ENCODE measurements at places on chromosomes 12 and 14.

- no peak for DNase-seq
These were observed 92.5 kb downstream of the DAAM1 start for GRCh38 chr14:59280961-59281360.

DNA sequence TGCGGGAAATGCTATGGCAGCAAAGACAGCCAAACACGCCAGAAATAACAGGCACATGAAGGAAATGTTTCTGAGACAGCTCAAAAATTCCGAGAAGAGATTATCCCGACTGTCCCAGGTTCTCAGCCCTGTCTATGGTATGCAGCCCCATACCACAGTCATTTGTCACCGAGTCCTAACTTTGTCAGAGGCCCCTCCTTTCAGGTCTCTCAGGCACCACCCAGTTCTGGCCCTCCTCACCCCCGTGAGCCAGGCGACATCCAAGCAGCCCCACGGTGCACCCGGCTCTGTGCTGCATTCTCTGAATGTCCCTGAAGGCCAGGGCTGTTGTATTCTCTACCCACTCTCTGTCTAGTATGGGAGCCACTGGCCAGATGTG lies 24.0 kb downstream of the SSH1 start:
- no peak for DNase-seq

GRCh38 chr14:92185559-92185958 lies 63.8 kb downstream of the CPSF2 start:
- DNase-seq, result no peak

DNA sequence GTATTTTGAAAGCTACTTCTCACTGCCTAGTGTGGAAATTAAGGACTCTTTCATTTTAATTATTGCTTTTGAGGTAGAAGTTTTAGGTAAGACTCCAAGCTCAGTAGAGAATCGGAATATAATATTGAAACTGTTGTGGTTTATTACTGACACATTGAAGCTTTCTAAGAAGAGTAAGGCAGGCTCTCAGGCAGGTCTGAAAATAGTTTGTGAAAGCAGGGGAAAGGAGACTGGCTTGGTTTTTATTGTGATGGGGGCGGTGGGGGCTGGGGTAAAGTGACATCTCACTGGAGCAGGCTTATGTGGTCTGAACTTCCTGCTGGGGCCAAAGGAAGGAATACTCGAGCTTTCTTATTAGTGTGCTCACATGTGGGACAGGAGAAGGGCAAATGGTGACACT lies 79.5 kb downstream of the OTOGL start:
- no peak for DNase-seq

DNA sequence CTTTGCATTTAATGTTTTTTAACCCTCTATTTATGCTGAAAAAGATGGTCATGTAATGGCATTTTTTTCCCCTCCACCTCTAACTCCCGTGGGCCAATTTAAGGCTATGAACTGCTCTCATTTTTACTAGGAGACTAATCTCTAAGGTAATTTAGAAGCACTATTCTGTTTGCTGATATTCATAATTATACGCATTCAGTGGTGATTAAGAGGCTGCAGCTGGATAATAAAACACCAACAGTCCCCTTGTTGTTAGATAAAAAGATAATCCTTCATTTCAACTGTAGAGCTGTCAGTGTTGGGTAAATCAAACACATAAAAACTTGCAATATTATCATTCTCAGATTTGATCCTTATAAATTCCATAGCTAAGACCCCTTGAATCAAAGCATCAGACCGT lies 8.9 kb downstream of the MYO1H start:
- no peak for DNase-seq

DNA sequence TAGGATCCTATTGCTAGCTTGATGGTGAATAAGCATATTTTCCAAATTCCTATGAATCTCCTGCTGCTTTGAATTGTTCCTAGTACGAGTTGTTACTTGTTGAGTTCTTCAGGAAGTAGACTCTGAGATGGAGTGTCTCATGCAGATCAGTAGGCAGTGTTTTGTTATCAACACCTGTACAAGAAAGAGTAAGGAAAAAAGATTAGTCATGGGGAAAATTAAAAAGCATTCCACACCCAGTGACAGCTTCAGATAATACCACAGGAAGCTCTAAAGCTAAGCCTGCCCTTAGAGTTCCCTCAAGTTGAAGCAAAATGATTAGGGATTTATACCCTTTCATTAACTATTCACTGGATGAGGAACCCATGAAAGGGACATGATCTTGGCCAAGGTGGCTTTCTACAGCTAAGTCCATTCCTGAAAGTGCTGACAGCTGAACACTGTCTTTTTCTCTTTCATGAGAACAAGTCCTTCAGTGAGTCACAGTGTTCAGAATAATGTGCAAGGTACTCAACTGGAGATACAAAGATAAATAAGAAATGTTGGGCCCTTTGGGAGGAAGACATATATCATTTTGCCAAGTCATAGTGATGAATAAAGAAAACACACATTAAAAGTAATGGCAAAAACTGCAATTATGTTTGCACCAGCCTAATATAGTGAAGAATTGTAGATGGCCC lies 49.1 kb downstream of the CCER1 start:
- no peak for DNase-seq

- no peak for DNase-seq
These were observed 171.3 kb downstream of the TMTC2 start for GRCh38 chr12:82857911-82858533.

- no peak for DNase-seq
These were observed 171.3 kb upstream of the NTF3 start for GRCh38 chr12:5260591-5261086.

- DNase-seq, result no peak
These were observed 4.6 kb downstream of the RND1 start for GRCh38 chr12:48861111-48861510.

DNA sequence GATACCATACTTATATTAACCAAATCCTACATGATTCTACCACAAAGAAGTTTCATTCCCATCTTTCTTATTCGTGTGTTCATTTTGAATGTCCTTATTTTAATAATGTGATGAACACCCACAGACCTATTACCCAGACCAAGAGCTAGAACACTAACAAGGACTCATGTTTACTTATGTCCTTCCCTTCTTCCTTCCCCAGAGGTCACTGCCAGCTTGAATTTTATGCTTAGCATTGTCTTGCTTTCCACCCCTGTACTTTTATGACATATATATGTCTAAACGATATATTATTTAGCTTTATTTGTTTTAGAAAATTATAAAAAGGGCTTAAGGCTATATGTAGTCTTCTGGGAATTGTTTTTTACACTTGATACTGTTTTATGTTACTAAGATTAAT lies 238.6 kb downstream of the LRIG3 start:
- DNase-seq, result no peak

DNA sequence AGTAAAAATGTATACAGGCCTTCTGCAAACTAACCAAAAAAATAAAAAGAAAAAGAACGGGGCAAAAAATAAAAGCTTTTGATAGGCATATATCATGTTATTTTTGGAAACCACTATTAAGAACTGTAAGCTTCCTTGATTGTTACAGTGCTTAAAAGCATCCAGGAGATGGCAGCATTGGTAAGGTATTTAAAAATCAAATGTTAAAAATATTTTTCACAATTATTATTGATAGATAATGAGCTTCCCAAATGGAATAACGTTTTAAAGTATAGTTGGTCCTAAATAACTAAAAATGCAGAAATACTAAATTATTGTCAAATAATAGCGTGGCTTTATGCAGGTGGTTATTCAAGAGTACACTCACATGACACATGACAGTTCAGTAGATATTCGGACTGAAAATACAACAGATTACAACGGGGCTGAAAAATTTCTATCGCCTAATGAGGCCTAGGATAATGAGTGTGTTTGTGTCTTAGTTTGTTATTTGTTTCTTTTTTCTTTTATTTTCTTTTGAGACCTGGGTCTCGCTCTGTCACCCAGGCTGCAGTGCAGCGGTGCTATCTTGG lies 127.2 kb upstream of the ATF7IP start:
- DNase-seq, result no peak

DNA sequence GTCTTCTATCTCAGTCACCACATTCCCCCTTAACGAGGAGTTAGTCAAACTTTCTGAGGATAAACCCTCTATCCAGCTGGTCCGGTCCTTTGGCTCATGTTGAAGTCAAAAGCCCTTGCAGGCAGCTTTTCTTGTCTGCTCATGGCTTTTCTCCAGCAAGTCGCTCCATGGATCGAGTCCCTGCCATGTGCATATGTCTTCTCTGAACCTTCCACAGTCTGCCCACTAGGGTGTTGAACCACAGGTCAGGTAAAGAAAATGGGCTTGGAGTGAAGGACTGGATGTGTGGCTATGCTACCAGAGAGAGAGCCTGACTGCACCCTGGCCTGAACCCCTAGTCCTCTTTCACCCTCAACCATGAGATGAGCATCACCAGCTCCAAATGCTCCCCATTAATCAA lies 22.8 kb downstream of the C14orf132 start:
- no peak for DNase-seq

DNA sequence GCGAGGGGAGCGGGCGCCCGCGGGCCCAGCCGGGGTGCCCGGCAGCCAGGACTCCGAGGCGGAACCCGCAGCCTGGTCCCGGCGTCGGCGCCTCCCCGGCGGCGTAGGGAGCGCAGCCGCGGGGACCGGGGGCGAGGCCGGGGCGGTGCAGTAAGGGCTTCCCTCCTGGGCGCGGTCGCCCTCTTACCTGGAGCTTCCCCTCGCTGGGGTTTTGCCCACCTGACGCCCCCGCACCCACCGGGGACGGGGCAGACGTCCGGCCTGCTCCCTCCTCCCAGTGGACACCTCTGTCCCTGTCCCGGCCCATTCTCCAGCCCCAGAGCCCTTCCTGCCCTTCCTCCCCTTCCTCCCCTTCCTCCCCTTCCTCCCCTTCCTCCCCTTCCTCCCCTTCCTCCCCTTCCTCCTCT lies 413 bp upstream of the TUBA1C start:
- DNase-seq, result no peak

DNA sequence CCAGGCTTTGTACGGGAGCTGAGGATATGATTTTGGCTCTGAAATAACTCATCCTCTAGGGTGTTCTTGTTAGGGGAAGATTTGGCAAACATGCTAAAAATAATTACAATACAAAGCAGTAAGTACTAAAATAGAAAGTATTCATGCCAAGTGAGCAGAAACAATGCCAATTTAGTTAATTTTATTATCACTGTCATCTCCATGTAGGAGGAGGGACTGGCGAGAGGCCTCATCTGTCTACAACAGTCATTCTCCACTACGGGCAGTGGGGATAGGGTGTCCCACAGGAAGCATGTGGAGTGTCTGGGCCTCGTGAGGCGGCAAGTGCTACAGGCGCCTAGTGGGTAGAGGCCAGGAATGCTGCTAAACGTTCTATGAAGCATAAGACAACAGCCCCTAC lies 3.3 kb downstream of the ISM2 start:
- no peak for DNase-seq

DNA sequence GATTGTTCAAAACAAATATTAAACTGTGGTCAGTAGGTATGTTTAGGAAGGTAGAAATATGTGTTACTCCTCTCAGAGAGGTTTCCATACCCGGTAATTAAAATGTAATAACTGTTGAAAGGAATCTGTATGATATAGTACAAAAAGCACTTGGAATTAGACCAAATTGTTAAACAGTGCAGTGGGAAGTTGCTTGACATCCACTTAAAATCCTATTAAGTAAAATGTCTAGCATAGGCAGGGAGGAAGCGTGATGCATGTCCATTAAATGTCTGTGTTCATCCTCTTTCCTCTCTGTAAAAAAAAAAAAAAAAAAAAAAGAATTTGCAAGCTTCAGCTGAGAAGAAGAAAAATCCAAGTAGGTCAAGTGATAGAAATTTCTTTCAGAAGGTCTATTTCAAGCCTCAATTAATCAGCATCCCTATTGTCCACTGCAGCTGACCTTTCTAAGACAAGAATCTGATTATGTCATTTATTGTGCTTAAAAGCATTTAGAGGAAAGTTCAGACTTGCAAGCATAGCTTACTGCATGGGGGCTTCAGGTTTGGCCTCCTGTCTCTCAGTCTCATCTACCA lies 265.6 kb upstream of the RGS6 start:
- no peak for DNase-seq

DNA sequence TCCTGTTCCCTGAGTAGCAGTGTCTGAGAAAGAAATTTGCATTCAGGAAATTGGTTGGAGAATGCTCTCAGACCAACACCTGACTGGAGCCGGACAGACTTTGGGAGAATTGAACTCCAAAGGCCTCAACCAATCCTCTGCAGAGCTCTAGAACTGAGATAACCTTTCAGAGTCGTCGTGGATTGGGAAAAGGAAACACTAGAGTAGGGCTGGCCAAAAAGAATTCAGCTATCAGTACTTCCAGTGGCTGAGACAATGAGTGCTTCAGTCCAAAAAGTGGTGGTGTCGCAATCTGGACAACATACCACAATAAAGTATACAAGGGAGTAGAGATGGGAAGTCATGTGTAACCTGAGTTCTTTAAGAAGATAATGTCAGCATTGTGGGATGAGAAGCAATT lies 377.1 kb downstream of the SLC16A7 start:
- no peak for DNase-seq

DNA sequence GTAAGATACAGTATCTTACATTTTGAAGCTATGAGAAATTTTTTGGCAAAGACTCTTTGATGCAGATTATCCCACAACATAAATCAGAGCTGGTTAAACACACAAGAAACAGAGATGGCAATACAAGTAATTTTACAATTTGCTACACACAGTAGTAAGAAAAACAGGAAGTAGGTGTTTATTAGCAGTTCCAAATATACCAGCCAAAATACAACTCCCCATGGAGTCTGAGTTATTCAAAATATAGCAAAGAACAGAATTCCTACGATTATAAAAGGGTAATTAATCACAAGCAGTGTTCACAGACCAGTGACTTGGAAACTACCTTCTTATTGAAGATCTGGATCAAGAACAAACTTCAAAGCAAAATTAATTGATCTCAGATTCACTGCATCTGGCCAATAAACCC lies 83.9 kb downstream of the BMP4 start:
- DNase-seq, result no peak

- no peak for DNase-seq
These were observed 96.2 kb upstream of the MED13L start for GRCh38 chr12:116373572-116374206.

DNA sequence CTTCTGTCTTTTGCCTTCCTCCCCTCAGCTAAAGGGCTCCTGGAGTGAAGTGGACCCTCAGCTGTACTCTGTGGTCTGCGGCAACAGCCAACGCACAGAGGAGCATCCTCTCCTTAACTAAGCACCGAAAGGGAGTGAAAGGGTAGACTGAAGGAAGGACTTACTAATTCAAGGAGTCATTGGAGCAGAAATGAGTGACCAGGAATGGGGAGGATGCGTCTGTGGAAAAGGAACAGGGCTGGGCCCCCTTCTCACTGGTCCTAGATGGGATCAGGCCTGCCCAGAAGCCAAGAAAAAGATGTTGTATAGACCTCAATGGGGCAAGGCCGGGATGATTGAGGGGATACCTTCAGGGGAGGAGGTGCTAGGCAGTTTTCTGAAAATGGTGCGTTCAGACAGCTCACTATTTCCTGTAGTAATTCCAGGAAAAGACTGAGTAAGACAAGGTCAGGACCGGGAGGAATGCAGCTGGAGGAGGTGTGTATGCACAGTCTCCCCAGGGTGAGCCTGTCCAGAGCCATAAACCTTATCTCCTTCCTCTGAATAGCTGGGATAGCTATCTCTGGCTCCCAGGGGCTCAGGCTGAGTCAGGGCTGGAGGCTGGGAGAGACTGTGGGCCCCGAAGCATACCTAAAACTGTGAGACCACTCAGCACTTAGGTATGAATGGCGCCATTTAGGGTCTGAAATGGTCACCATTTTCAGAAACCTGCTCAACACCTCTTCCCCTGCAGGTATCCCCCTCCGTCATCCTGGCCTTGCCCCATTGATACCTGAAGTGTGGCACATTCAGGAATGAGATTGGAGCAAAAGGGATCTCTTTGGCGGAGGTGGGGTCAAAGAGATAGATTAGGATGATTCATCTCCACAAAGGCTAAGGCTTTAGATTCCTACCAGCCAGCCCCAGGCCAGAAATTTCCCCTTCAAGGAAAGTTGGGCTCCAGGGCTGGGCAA lies 20.2 kb upstream of the KRT8 start:
- no peak for DNase-seq

- no peak for DNase-seq
These were observed 51.9 kb upstream of the TBX3 start for GRCh38 chr12:114735680-114736374.
